ENCODE measurements at places on chromosomes 3 and 15.

GRCh38 chr15:34436956-34437442, 609 bp downstream of the GOLGA8A start:
- no peak for DNase-seq

GRCh38 chr15:91223863-91224262, 123.8 kb downstream of the SV2B start:
- DNase-seq: no peak

DNA sequence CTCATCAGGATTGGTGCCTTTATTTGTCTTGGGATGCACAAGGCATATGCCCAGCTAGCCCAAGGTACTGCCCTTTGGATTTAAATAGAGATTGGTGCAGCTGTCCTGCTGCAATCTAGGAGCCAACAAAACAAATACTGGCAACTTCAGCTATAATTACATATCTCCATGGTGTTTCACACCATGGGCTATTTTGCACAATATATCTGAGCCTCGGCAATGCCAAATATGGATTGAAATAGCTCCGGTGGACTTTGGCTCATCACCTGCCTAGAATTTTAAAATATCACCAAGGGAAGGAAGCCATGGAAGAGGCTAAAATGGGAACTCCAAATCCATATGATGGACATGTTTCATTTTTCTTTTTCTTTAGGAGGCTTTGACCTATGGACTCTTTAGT, 367.8 kb upstream of the UMPS start:
- no peak for DNase-seq

GRCh38 chr3:148778926-148779325, 48.7 kb upstream of the CPB1 start:
- DNase-seq: no peak

GRCh38 chr3:23468203-23468602, 265.1 kb downstream of the UBE2E2 start:
- DNase-seq: no peak

- DNase-seq: no peak
Measured at GRCh38 chr3:53109190-53109589, 21.0 kb downstream of the RFT1 start.

- no peak for DNase-seq
Measured at GRCh38 chr3:182172534-182172933, 460.8 kb downstream of the SOX2 start.

DNA sequence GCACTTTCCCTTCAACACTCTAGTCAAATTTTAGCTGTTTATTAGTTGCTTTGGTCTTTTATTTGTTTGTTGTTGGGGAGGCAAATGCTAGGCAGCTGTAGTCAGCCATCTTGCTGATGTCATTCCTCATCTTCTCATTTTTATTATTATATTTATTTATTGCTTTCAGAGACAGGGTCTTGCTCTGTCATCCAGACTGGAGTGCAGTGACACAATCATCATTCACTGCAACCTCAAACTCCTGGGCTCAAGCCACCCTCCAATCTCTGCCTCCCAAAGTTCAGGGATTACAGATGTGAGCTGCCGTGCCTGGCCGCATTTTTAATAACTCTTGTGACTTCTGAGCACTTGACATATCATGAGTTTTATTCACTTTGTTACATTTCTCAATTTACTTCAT, 441.4 kb downstream of the DIPK2A start:
- no peak for DNase-seq

DNA sequence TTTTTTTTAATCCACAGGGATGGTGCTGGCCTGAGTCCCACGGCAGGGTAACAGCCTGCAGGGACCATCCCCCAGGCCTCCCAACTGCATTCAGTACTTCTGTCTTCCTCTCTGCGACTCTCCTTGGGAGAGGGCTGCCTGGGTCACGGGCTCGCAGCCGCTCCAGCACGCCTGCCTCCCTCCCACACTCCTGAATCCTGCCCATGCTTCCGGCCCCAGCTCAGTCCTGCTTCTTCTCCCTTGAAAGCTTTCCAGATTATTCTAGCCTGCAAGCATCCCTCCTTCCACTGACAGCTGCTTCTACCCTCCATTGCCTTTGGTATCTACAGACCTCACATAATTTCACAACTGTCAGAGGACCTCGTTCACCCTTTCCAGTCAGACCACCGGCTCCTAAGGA, 32.4 kb downstream of the MEGF11 start:
- no peak for DNase-seq

GRCh38 chr3:151330379-151330778, 1.0 kb upstream of the P2RY13 start:
- no peak for DNase-seq

GRCh38 chr3:14290631-14291385, 111.6 kb upstream of the SLC6A6 start:
- no peak for DNase-seq

DNA sequence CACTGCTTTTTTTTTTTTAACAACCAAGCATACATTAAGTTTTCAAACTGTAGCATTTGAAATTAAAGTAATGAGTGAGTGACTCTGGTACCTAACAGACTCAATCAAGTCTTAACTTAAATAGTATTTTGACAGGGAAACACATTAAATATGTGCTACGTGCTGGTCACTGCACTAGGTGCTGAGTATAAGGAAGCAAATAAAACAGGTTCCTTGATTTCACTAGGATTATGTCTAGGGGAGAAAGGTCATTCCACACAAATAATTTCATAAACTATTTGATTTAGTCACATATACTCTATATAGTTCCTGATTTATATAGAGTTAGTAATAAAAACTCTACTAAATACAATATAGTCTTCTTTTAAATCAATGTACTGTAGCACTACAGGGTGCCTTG, 89.4 kb downstream of the SUCLG2 start:
- DNase-seq: no peak

- no peak for DNase-seq
Measured at GRCh38 chr3:28036599-28037575, 204.5 kb upstream of the CMC1 start.

DNA sequence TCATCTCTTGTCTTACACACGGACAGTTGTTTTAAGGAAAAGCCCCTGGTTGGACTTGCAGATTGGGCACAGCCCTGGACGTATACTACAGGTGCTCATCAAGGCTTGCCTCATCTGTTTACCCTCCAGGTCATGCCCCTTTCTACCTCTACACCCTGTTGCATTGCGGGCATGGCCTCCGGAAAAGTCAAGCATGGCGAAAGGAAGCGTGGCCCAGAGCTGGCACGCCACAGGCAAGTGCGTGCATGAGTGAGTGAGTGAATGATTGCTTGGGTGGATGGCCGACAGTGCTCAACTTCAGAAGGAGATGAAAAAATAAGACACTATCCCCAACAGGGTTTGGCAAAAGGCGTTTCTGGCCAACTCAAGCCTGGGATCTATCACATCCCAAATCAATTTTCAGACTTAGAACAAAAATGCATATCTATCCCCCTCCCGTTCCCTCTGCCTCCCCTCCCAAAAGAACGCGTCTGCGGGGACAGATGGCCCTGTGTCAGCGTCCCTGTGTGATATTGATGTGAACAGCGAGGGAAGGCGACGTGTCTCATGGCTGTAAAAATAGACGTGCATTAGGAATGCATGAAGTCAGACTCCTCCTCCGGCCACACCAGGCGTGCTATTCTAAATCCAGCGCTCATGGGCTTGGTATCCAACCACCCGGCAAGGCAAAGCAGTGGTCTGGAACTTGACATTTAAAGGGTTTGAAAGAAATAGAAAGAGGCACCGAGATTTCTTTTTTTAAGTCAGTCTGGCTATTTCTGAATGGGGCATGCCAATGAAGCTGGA, 96.0 kb downstream of the RPLP1 start:
- DNase-seq: no peak

- no peak for DNase-seq
Measured at GRCh38 chr3:50138266-50139200, 16.6 kb upstream of the SEMA3F start.
